Kidney epithelial cell (primary cell): ENCODE measurements at places on chromosomes 5 and 9. TPM values are rescaled to one million over a fixed set of nuclear protein-coding genes. Genes with fewer than 3 reads are reported as not detected.

IL31RA gene
- 1.2 TPM in 1 of 2 replicates, not detected in the other for total RNA-seq

IFNA6 gene
- total RNA-seq: not detected in 2 replicates

FGF10 gene
- total RNA-seq: 0.08 TPM in 1 of 2 replicates, not detected in the other

SH3PXD2B gene
- 57.4 and 62.4 TPM in 2 replicates for total RNA-seq

SPZ1 gene
- not detected in 2 replicates for total RNA-seq

ENC1 gene
- total RNA-seq: 72.5 and 104 TPM in 2 replicates

GABRA1 gene
- not detected in 2 replicates for total RNA-seq

SLC4A9 gene
- 0.07 TPM in 1 of 2 replicates, not detected in the other for total RNA-seq

GCNT1 gene
- 2.7 and 2.8 TPM in 2 replicates for total RNA-seq

GRXCR2 gene
- not detected in 2 replicates for total RNA-seq

C5orf52 gene
- total RNA-seq: not detected in 2 replicates

TMEFF1 gene
- 15.7 and 23.4 TPM in 2 replicates for total RNA-seq

DOCK8 gene
- total RNA-seq: 2.6 and 3.8 TPM in 2 replicates

STC2 gene
- 136 and 219 TPM in 2 replicates for total RNA-seq

SVEP1 gene
- total RNA-seq: 1.6 and 2.3 TPM in 2 replicates

EGFL7 gene
- total RNA-seq: 56.2 and 58.7 TPM in 2 replicates
